ENCODE measurements at places on chromosomes 4 and X.
A peak's percentile ranks its signal among the peaks of the same experiment; 100 is the strongest.

- DNase-seq, result peak; percentile 94
Observed at GRCh38 chr4:113446019-113446418, 315.5 kb downstream of the CAMK2D start.

DNA sequence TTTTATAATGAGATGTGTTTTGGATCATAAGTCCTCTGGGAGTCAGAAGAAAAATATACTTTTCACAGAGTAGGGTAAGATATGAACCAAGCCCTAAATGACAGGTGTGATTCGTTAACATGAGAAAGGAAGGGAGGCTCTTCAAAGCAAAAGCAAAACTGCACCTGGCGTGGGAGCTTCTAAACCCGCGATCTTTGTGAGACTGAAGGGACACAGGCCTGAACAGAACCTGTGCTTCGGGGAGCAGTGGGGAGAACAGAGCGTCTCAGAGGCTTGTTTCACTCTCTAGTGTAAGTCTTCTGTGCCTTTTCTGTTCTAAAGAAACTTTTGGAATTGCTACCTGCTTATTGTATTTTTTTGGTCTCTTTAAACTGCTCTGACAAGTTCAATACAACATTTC is 30.2 kb upstream of the CYP4V2 start:
- DNase-seq, result no peak

DNA sequence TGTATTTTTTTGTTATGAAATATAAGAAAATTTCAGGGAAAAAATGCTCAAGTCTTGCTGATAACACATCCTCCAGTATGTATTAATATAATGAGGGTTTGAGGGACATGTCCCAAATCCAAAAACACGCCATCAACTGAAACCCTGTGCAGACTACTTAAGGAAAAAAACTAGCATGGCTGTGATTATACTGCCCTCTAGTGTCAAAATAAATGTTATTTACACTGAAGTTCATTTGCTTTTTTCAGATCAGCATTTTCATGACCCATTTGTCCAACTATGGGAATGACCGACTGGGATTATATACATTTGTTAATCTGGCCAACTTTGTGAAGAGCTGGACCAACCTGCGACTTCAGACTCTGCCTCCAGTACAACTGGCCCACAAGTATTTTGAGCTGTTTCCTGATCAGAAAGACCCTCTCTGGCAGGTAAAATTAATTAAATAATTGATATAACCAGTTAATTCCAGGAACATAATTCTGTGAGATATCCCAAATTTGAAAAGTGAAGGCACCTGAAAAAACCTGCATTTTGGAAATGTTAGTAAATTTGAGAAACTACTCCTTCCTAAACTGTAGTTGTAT is 128.5 kb downstream of the PRSS12 start:
- DNase-seq, result peak; percentile 70

DNA sequence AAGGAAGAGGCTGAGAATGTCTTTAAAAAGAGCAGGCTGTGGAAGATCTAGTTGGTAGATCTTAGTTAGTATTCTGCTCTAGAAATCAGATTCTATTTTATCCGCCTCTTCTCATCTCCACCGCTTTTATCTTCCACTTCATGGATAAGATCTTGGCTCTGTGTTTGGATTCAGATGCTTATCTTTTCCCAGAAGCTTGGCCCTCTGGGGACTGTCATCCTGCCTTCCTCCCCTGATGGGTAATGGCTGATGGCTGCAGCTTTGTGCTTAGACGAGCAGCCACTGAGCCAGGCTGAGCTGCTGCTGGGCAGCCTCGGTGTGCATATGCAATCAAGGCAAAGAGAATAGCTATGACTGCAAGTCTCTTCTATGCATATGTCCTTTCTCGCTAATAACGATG is 23.5 kb downstream of the TRIML1 start:
- DNase-seq, result no peak

DNA sequence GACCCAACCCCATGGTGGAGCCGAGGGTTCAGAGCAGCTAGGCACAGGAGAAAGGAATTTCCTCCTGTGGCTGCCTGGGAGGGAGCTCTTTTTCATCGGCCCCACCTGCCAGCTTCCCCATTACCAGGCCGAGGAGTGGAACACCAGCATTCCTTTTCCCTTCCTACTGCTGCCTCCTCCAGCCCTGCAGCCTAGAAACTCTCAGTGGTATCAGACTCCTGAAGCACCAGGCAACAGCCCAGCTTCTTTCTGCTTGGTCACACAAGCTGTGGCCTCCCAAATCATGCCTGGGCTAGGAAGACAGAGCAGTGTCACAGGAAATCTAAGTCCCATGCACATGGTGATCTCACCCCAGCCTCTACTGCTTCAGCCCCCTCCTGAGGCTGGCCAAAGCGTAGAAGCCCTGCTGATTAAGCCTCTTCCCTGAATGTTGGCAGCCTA is 30.1 kb downstream of the RTL5 start:
- no peak for DNase-seq

GRCh38 chrX:115595049-115595448 is 34.1 kb downstream of the PLS3 start:
- no peak for DNase-seq

DNA sequence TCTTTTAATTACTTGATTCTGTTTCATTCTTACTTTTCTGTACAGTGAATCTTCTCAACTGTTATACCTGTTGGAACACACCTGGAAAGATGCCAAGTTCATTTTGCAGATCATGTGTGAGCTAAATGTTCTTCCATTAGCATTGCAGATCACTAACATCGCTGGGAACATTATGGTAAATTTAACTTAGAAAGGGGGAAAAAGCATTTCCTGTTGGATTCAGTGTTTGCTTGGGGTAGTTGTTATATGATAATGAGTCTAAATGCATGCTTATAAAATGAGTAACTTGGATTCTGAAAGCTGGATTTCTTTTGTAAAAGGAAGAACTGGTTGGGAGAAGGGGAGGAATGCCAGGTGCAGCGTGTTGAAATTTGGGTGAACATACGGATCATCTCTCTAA is 47.6 kb downstream of the POLA1 start:
- no peak for DNase-seq

All from iris pigment epithelial cell (primary cell).